Activated CD4-positive, alpha-beta T cell treated with anti-CD3 and anti-CD28 coated beads for 24 hours (primary cell): ENCODE measurements at places on chromosomes 6 and 20.

GRCh38 chr6:3296078-3296477, 37.3 kb downstream of the PSMG4 start:
- no peak for DNase-seq

DNA sequence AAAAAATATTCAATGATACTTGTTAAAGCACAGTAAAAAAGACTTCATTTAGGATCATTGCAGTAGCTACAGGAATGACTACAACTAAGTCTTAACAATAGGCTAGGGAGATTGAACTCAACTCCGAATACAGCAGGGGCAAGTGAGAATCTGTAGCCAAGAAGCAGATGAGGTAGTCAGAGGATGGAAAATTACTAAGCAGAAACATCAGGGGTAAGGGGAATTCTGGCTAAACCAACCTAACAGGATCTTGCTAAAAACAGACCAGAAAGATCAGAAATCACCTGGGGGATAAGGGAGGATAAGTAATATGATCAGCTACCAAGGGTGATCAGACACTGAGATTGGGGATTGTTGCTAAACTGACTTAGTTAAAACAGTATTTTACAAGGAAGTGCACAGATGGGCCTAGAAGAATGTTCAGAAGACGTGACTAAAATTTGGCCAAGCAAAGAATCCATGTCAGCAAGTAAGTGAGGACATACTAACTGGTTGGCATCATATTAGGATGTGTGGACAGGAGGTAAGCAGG, 217.5 kb downstream of the TENT5A start:
- DNase-seq: no peak

- no peak for DNase-seq
Observed at GRCh38 chr6:125224231-125224861, 70.8 kb downstream of the TPD52L1 start.

DNA sequence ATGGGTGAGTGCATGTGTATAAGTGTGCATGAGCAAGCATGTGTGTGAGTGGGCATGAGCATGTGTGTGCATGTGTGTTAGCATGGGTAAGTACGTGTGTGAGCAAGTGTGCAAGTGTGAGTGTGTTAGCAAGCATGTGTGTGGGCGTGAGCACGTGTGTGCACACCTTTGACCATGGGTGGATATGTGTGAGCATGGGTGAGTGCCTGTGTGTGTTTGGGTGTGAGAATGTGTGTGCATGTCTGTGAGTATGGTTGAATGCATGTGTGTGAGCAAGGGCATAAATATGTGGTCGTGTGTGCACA, 84.6 kb downstream of the DLL1 start:
- no peak for DNase-seq

DNA sequence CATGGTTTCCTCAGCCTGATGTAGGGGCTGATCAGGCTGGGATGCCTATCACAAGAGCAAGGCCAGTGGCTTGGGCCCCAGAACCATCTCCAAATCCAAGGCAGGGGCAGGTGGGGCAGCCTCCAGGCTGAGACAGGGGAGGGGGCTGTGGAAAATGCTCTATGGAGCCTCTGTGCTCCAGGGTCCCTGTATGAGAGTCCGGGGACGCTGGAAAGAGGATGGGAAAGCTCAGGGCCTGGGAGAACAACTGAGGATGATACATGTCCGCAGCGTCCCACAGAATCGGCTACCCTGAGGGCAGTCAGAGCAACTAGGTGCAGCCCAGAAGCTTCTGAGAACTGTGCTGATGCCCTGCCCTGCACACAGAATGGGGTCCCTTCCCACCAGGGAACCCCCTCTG, 43.4 kb downstream of the CPXM1 start:
- DNase-seq: no peak

GRCh38 chr6:132659082-132659481, at the start of gene TAAR1:
TSS of gene TAAR1 (minus strand) at chr6:132659182. CDS start at chr6:132646003, 13,179 bp downstream.
- DNase-seq: no peak

GRCh38 chr20:3354247-3354646, 53.2 kb downstream of the DNAAF9 start:
- DNase-seq: no peak

- DNase-seq: no peak
Observed at GRCh38 chr6:2485116-2485515, 239.7 kb upstream of the GMDS start.

DNA sequence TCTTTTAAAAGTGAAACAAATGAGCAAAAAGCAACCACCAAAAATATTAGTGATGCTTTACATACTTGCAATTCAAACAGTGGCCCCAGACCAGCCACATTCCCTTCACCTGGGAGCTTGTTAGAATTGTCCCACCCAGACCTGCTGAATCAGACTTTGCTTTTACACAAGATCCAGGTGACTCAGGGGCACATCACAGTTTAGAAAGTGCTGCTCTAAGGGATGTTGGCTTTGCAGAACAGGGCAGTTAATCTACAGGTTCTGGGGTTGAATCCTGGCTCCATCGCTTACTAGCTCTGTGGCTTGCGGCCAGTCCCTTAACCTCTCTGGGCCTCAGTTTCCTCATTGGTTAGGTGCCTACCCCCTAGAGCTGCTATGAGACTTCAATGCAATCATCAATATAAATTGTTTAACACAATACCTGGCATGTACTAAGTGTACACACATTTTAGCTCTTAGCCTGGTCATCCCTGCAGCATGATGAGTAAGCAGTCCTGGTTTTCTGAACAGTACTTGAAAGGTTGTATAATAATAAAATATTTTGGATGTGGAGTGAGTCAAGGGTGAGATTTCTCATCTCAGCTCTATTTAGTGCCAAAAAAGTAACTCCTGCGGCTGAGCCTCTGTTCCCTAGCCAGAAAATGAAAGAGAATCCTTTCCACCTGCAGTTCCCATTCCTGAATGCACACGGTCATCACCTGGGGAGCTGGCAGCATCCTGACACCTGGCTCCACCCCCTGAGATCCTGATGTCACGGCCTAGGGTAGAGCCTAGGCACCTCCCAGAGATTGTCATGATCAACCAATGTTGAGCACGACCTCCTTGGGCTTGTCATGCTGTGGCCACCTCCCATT, 162.7 kb downstream of the ANKRD60 start:
- no peak for DNase-seq

DNA sequence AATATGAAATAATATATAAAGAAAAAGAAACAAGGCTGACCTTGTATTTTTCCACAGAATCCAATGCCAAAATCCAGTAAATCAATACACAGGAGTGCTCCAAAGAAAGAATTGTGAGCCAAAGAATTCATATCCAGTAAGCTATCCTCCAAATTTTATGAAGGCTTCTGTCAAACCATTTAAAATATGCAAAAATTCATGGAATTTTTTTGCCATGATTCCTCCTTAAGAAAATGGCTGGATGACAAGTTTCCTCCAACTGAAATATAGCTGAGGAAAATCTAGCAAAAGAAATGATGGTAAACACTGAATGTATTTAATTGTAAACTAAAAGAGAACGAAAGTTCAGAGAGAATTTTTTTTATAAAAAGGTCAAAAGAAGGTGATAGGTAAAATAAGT, 290.3 kb downstream of the UBE3D start:
- DNase-seq: no peak

GRCh38 chr6:72946774-72947173, 278.5 kb downstream of the KHDC1L start:
- no peak for DNase-seq

DNA sequence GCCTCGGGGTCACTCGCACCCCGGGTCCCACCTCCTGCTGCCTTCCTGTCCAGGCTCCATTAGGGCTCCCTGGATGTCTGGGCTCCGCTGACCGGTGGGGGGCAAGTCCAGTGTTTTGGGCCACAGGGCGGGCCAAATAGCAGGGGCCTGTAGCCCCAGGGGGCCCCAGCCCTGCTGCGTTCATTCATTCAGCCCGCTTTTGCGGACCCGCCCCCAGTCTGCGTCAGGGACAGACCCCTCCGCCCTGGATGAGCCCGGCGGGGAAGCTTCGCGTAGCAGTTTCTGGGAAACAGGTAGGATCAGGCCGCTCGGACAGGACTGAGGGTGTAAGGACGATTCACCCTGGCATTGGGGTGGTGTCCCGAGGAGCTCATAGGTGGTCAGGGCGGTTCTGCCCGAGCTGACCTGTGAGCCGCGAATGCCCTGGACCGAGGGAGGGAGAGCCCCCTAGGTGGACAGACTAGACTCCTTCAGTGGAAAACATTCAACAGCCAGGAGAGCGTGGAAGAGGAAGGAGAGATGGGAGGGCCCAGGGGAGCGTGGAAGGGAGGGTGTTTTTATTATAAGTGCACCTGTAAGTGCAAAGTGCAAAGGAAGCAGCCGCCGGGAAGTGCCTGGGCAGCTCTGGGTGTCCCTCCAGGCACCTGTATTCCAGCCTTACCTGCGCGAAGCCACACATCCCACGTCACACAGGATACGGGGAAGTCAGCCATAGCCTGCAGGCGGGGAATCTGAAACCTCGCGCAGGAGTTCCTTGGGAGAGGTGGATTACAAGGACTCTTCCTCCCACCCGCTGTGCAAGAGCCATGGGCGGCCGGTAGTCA, 662 bp downstream of the ENTPD6 start:
- no peak for DNase-seq

GRCh38 chr20:14488756-14489479, 151.5 kb upstream of the FLRT3 start:
- no peak for DNase-seq

GRCh38 chr20:24665196-24665595, 195.8 kb downstream of the SYNDIG1 start:
- no peak for DNase-seq

DNA sequence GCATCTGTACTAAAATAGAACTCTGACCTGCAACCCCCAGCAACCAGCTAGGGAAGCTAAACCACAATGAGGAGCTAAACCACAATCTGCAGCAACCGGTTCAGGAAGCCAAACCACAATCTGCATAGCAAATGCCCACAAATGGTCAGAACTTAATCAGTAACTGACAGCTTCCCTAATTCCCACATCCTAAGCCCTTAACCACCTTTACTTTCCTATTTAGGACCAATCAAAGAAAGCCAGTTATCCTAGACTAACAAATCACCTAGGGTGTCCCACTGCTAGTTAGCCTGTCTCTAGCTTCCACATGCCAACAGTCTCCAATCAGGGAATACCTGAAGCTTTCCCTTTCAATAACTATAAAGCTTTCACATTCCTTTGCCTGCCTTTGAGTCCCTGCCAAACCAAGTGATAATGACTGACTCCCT, 424.6 kb upstream of the PTCHD4 start:
- DNase-seq: no peak

DNA sequence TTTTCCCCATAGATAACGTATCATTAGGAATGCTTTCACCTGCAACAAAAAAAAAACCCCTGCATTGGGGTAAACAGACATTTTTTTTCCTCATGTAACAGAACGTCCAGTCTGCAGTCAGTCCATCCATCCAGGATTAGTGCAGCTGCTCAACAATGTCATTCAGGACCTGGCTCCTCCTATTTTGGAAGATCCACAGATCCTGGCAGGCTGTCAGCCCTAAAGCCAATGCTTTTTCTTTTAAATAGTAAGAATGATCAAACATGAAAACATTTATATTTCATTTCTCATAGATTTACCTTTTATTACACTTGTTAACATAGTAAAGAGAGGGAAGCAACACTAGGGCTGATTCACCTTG, 116.5 kb upstream of the CCDC28A start:
- DNase-seq: no peak

DNA sequence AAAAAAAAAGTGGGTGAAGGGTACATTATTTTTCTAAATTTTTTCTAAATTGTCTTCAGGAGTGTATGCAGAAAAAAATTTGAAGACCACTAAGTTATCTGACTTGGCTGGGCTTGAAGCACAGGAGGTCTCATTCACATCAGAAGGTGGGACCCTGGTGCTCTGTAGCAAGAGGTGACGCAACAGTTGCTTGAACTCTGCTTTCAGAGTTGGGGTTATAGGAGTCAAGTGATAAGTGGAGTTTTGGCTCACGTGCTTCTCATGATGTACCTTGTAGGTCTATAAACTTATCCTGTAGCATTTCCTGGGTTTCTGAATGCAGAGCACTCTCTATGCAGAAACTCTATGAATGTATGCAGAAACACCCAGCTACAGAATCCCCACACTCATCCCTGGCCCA, 58.5 kb upstream of the FOXC1 start:
- DNase-seq: no peak

DNA sequence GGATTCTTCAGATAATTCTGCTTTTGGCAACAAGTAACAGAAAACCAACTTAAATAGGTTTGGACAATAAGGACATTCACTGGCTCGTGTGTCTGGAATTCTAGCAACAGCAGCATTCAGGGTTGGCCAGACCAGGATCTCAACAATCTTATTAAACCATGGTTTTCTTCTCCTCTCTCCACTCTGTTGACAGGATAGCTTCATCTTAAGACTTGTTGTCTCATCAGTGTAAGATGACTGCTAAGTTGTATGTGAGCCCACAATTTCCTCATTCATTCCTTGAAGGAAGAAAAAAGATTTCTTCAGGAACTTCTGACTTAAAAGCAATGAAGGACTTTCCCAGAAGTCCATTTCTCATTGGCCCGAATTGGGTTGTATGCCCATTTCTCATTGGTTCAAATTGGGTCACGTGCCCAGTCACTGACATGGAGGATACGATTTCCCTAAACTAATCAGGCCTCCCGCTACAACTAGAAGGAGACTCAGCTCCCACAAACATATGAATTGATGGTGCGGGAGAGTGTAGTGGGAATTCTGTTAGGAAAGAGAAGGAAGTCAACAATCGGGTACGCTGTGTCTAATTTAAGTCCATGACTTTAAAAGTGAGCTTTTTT, 83.7 kb downstream of the SLC22A3 start:
- no peak for DNase-seq

- no peak for DNase-seq
Observed at GRCh38 chr6:44133981-44134711, 6.8 kb downstream of the TMEM63B start.

GRCh38 chr6:76768556-76768955, 694.7 kb downstream of the HTR1B start:
- DNase-seq: no peak

DNA sequence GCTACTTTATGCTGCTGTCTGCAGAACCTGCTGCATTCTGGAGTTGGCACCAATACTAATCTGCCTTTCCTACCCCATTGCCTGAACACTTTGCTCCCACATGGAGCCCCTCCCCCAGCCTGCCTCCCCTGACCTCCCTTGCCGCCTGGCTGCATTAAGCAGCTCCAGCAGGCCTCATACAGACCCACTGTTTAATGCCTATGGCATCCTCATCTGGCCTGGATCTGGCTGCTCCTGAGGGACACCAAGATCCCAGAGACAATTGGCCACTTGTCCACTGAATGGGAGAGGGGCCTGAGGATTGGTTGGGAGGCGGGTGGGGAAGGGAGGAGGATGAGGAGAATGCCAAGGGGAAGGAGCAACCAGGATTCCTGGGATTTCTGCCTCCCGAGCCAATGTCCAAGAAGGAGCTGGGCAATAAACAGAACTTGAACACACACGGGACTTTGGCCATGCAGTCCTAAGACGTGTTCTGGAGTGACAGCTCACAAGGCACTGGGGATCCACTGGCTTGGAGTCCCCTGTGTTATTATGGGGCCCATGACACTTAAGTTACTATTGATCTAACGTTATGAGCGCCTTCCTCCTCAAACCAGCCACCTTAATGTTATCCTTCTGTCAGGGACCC, 10.4 kb upstream of the KCNK5 start:
- DNase-seq: no peak

- DNase-seq: no peak
Observed at GRCh38 chr20:13101276-13101675, 92.5 kb downstream of the SPTLC3 start.
